ENCODE measurements at places on chromosomes 1 and 21. TPM values are rescaled to one million over a fixed set of nuclear protein-coding genes. Genes with fewer than 3 reads are reported as not detected.
A peak's percentile ranks its signal among the peaks of the same experiment; 100 is the strongest.

DNA sequence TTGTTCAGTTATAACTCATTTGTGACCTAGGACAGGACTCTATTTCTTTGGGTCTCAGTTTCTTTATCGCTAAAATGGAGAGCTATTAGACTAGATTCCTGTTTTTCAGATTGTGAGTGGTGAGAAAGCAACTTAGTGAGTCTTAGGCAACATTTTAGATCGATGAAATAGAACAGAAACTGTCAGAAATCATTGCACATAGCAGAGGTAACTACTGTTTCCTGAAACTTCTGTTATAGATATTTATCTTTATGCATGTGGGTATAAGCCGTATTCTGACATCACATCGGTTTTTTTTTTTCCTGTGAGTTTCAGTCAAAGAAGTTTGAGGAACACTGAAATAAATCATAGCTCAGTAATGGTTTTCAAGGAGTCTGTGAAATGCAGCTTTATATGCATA is 42.1 kb upstream of the DNAJC6 start:
- no peak for DNase-seq

GRCh38 chr1:92404661-92405060 is 82.1 kb downstream of the GFI1 start:
- peak; percentile 26 for DNase-seq

- DNase-seq: no peak
These were observed 549.9 kb downstream of the PLPP3 start for GRCh38 chr1:56029319-56030003.

- DNase-seq: no peak
These were observed 7.8 kb downstream of the CAPZB start for GRCh38 chr1:19477284-19478249.

Gene NUP210L
- total RNA-seq: 0.18 TPM
